Neural progenitor cell (in vitro differentiated cells): ENCODE measurements at places on chromosomes 2 and 18.

DNA sequence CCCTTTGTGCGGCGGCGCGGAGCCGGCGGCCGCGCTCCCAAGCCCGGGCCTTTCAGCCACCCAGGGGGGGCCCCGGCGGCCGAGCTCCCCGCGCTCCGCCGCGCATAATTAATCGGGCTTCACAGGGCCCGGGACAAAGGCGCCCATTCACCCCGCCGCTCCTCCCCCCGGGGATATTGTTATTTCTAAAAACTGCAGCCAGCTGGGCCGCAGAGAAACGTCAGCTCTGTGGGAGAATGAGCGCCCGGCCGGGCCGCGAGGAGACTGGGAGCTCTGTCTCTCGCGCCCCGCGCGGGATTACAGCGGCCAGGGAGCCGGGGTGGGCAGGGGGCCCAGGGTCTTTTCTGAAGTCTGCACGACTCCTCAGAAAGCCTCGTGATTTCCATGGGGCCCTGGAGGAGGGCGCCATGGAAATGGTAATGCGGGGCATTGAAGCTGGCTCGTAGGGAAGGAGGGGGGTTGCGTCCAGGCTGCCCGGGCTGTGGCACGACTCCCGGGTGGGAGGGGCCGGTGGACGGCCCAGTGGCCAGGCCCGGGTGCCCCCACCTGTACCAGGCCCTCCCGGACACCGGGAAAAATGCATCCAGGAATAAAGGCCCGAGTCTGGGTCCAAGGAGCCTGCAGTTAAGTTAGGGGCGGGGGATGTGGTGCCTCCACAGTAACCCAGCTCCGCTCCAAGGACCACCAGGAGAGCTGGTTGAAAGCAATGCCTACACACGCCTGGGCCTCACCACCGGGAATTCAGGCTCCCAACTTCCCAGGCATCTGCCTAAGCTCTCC, 125.3 kb downstream of the ZFP36L2 start:
- peak; percentile 92 for DNase-seq

DNA sequence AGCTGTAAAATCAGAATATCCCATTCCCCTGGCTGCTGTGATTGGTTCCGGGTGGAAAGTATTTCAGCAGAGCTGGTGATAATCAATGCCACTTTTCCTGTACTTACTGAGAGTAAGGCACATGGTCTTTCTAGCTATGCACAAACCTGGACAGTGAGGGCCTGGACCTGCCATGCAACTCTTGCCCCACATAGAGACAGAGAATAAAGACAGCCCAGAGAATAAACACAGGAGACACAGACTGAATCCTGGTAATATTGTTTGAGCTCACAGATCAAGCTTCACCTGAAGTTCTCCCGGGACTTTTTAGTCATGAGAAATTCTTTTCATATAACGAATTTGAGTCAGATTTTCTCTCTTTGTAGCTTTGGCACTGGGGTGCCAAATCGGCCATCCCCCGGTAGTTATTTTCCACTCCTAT, 81.9 kb downstream of the ACAA2 start:
- no peak for DNase-seq

- no peak for DNase-seq
Observed at GRCh38 chr18:56977771-56978170, 169.1 kb upstream of the BOD1L2 start.

DNA sequence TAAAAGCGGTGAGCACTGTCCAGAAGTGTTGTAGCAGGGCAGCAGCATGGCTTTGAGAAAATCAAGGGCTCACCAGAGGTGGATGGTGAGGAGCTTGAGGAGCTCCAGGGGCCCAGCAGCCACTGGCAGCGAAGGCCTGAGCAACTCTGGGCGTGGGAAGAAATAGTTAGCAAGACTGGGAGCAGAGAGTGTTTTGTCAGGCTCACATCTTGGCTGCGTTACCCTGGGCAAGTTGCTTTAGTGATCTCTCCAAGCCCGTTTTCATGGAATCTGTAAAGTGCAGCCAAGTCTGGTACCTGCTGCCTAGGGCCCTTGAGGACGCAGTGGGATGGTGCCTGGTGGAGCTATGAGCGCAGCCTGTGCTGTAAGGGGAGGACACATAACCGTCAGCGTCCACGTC, 78.3 kb downstream of the SH3BP4 start:
- no peak for DNase-seq

DNA sequence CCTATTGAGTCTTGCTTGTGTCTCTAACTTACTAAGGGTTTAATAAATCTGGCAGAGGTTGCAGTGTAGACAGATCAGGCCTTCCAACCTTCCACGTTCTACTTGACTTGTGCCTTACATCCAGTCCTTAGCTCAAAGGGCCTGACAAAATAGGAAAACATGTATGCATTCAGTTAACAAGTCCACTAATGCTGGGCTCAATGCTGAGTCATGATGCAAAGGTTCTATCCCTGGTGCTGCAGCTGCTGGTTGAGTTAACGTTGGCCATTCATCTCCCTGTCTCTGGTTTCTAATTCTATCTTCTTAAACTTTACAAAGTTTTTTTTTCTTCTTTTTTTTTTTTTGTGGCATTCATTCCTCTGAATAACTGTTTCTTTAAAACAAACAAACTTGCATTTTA, 46.3 kb upstream of the ITGB6 start:
- no peak for DNase-seq

DNA sequence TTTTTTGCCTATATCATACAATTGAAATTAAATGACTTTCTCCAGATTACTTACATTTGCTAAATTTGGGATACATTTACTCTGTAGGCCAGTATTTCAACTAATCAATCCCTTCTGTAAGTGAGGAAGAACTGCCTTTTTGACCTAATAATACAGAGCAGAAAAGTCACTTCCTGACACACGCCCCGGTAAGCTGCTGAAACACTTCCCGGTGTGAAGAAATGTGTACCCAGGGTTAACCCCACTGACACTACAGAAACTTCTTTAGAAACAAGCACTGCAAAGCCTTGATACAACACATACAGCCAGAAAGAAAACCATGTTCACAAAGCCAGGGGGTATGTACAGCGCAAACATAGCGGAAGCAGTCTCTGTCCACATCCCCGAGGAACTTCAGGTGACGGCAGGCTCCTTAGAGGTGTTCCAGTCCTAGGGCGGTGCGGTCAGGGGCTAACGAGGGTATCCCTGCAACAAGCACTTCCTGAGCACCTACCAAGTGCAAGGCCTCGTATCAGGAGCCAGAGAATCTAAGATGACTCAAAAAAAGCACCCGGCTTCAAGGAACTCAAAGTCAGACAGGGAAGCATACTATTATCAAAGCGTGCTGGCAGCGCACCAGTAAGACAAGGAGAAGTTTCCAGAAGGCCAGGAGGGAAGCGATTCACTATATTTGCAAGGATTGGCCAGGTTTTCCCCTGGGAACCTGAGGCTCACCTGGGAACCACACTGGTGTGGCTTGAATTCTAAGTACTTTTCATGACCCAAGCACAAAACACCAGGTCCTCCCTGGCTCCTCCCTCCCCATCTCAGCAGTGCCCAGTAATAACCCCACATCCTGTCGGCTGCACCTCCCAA, 46.6 kb downstream of the ZNF516 start:
- DNase-seq = no peak

DNA sequence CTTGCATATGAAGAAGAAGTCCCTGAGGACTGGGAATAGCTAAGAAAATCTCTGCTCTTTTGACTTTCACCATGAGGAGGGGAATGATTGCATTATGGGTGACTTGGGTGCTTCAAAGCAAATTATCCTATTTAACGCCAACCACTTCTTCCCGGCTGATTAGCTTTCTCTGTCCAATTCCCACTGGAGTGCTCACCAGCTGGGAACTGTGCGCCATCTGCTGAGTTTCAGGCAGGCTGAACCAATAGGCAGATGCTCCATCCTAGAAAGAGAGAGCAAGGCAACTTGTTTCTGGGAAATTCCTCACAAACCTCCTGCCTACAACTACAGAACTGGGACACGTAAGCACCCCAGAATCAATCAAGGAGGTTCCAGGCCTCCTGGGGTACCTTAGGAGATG, 49.4 kb downstream of the POLE4 start:
- DNase-seq = no peak

- no peak for DNase-seq
Observed at GRCh38 chr2:40435426-40436092, 16.3 kb downstream of the SLC8A1 start.

- DNase-seq = no peak
Observed at GRCh38 chr18:46253498-46253897, 149.3 kb downstream of the HAUS1 start.

DNA sequence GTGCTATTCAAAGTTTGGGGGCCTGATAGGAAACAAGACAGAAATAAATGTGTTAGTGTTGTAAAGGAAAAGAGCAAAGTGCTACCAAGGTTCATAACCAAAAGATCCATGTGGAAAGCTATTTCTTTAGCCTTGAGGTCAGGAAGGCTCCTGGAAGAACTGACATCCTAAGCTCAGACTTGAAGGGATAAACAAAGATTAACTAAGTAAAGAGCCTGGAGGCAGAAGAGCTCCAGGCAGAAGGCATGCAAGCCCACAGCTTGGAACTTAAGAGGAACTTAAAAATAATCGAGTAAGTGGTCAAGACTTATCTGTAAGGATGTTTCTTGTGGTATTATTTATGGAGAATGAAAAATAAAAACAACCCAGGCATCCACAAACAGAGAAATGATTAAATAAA, 245.0 kb upstream of the MGAT5 start:
- no peak for DNase-seq

- no peak for DNase-seq
Observed at GRCh38 chr18:54173980-54174630, 50.4 kb downstream of the MBD2 start.

- no peak for DNase-seq
Observed at GRCh38 chr2:238382381-238382781, 44.3 kb upstream of the ASB1 start.

DNA sequence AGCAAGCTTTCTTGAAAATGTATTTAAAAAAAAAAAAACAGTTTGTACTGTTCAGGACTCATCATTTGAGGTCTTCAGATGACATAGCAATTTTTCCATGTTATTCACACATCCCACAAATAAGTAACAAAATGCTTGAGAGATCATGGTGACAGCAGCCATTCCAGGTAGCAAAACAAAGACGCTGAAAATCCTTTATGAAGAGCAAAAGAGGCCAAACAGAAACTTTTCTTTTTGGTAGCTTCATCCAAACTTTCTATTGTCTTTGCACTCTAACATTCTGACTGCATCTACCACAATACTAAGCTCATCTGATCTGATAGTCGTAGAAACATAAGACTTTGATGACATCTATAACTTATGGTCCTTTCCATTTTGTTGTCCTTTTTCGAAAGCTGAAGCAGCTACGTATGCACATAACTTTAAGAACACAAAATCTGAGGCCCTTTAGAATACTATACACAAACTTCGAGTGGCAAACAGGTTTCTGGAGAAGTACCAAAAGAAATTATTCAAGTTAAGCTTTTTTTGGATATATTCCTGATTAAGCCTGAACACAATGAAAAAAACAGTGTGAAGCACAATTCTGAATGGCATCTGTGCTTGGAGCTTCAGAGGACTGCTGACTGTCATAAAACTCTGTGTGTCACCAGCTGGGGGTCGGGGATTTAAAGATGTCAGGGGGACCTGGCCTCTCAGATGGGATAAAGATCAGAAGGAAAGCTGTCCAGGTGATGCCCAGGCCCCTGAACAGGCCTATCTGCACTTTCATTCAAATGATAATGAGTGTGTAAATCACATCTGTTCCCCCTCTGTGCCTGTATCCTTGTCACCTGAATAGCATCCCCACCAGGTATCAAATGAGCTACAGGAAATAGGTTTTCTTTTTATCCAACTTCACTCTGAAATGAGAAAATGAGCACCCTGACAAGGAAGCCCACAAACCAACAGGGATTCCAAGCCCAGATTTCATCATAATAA, 75.8 kb downstream of the ZEB2 start:
- DNase-seq = peak; percentile 41

GRCh38 chr2:218990612-218991011, 2.6 kb downstream of the CRYBA2 start:
- DNase-seq = no peak

- no peak for DNase-seq
Observed at GRCh38 chr2:178819992-178820391, 12.8 kb upstream of the TTN start.

DNA sequence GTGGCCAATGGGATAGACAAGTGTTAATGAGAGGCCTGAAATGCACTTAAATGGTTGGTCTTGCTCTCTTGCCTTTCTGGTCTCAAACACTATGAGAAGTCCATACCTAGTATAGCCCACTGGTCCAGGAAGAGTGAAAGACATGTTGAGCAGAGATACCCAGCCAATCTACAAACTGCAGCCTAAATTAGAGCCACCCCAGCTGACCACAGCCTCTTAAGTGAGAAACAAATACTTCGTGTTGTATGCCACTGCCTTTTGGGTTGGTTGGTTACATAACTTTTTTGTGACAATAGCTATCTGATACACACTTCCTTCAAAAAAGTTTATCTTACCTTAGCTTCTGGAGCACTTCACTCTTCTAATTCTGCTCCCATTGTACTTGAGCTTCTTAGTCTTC, 8.8 kb upstream of the EXOC6B start:
- DNase-seq = no peak

DNA sequence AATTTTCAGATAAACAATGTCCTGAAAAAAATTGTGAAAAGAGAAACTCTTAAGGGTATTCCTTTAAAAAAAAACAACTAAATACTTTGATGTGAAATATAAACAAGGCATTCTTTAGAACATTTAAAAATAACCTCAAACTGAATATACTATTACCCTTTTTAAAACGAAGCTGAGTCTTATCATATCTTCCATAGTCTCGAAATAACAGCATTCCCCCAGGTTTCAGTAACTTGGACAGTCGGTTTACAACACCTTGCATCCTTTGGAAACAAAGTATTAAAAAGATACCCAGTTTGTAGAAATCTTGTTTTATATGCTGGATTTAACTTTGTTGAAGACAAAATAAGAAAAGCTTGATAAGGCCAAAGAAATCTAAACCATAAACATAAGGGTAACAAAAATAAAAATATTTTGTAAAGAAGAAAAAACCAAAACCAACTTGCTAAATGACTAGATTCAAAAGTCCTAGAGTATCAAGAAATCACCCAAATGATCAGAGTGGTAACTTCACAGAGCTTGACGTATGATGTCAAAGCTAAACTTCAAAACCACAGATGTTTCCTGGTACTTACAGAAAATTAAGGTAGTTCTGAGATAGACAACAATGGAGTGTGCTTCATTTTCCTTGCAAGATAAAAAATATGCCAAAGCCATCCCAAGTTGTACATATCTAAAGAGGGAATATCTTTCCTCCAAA, 107.8 kb downstream of the METTL8 start:
- DNase-seq = no peak

DNA sequence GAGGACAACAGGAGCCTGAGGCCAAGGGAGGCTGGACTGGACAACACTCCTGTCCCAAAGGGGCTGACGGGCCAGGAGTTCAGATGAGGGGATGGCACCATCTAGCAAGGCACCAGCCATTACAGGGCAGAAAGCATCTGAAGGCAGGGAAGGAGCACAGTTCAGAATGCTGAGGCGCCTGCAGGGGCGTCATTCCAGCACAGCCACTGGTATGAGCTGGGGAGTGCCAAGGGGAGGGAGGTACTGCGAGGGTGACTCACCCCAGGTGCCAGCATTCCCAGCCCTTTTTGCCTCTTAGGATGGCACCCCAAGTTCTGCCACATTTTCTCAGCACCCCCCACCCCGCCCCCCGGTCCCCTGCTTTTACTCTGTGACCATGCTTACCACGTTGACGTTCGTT, 129.8 kb upstream of the EPAS1 start:
- no peak for DNase-seq
